ENCODE measurements at places on chromosomes 16 and 17. TPM values are rescaled to one million over a fixed set of nuclear protein-coding genes. Genes with fewer than 3 reads are reported as not detected.

The SEZ6 gene
- 0.99 TPM for total RNA-seq

GRCh38 chr17:40303009-40303657 is 5.8 kb upstream of the RARA start:
- no peak for DNase-seq

DNA sequence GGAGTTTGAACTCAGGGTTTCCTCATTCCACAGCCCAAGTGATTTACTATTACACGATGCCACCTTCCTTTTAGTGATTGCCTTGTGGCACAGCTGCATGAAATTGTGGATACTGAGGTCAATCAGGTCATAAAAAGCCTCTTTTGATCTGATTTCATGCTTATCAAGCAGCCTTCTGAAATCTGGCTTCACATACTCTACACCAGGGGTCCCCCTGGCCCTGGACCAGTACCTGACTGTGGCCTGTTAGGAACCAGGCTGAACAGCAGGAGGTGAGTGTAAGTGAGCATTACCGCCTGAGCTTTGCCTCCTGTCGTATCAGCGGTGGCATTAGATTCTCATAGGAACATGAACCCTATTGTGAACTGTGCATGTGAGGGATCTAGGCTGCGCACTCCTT is 13.8 kb downstream of the SLFN5 start:
- DNase-seq, result no peak

The HEATR9 gene
- not detected for total RNA-seq

The ITGAE gene
- total RNA-seq, result 36.4 TPM

All from sigmoid colon (tissue), 7 donors.